ENCODE measurements at places on chromosomes 7 and 10. TPM values are rescaled to one million over a fixed set of nuclear protein-coding genes. Genes with fewer than 3 reads are reported as not detected.

OR2A12 gene
- not detected for polyA plus RNA-seq

FRMPD2 gene
- polyA plus RNA-seq = 0.02 TPM

PPP1R3C gene
- polyA plus RNA-seq = 11.5 TPM

DNA sequence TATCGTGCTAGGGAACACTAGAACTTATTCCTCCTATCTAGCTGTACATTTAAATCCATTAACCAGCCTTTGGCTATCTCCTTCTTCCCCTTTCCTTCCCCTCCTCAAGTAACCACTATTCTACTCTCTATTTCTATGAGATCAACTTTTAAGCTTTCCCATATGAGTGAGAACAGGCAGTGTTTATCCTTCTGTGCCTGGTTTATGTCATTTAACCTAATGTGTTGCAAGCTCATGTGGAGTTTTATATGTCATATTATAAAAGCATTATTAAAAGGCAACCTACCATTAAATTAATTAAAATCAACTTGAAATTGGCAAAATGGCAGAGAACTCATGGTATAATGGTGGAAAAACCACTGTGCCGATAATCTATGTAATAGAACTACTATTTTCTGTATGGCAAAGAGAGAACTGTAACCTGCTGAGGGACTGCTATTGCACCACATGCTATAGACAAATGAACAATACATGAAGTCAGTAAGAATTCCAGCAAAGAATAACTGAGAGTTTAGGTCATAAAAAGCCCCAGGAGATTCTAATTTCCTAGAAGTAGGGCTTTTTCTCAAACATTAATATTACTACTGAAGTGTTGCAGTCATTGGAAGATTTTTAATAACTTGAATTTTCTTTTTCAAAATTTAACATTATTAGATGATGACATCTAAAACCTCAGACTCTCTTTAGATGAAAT lies 81.8 kb downstream of the LRRN3 start:
- H3K27me3 ChIP-seq = no peaks in the 10 kb centered on the region
- no peak overlapping the region for H3K27ac ChIP-seq
- no peaks in the 10 kb centered on the region for H3K4me1 ChIP-seq

GRCh38 chr7:123282181-123282580 lies 82.4 kb upstream of the SLC13A1 start:
- no peaks in the 10 kb centered on the region for H3K27me3 ChIP-seq
- no peaks in the 10 kb centered on the region for H3K4me1 ChIP-seq
- no peak for DNase-seq

- no peak for DNase-seq
- H3K27me3 ChIP-seq = no peaks in the 10 kb centered on the region
- H3K4me1 ChIP-seq = no peaks in the 10 kb centered on the region
- peak overlapping the region; percentile 62 for H3K27ac ChIP-seq
- H3K36me3 ChIP-seq = no peaks in the 10 kb centered on the region
Observed at GRCh38 chr7:82678259-82678658, 234.7 kb upstream of the CACNA2D1 start.

DNA sequence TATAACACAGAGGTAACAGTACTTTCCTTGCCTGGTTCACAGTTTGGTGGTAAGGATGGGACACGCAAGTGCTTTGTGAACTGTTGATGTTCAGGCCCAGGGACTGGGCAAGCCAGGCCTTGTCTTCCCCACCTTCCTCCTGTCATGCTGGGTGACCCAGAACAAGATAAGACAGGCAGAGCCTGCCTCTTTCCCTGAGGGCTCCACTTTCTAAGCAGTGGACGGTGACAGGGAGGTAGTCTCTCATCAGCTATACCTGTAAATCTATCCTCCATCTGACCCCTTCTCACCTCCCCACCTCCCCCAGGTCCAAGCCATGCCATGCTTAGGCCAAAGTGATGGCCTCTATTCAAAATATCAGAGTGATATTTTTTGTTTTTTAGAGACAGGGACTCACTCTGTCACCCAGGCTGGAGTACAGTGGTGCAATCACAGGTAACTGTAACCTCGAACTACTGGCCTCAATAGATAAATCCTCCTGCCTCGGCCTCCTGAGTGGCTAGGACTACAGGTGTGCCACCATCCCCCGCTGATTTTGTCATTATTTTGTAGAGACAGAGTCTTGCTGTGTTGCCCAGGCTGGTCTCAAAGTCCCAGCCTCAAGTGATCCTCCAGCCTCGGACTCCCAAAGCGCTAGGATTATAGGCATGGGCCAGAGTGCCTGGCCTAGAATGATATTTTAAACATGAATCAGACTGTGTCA lies 42.8 kb downstream of the PDLIM1 start:
- DNase-seq = no peak
- H3K27me3 ChIP-seq = no peaks in the 10 kb centered on the region
- peaks cover 2% of the 10 kb centered on the region for H3K4me1 ChIP-seq
- no peak overlapping the region for H3K4me3 ChIP-seq
- peak overlapping the region; percentile 84 for H3K27ac ChIP-seq

DNA sequence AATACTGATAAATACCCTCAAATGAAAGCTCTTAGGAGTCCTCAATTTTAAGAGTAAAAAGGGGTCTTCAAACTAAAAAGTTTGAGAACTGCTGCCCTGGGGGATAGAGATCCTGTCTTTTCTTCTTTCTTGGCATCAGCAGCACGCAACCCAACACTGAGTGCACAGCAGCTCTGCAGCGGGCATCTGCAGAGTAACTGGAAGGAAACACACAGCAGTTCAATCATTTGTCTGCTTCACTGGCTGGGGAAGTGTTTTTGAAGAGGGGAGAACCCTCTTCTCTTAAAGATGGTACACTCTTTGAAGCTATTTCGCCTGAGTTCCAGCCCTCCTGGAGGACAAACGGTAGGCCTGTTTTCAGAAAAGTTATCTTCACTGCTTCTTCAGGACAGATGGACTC lies 193.6 kb downstream of the FGFR2 start:
- H3K4me1 ChIP-seq = no peaks in the 10 kb centered on the region
- DNase-seq = no peak
- no peak overlapping the region for H3K27ac ChIP-seq
- H3K4me3 ChIP-seq = no peak overlapping the region
- H3K27me3 ChIP-seq = no peaks in the 10 kb centered on the region

DNA sequence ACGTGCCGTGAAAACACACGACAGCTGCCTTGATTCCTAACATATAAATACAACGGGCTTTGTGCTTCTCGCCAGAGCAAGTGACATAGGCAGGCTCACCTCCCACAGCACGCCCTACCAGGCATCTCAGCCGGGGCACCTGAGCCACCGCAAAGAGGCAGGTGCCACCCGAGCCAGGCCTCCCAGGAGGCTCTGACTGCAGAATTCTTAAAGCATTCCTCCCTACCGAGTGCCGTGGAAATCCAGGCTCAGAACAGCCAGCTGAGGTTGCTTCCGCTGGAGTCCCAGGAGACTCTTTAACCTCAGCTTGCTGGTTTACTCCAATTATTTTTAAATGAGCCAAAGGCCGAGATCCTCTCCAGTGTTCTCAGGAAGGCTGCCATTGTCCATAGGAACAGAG lies 206.5 kb downstream of the USP6NL start:
- no peaks in the 10 kb centered on the region for H3K4me1 ChIP-seq
- H3K27me3 ChIP-seq = no peaks in the 10 kb centered on the region
- no peak overlapping the region for H3K27ac ChIP-seq
- no peak for DNase-seq
- no peaks in the 10 kb centered on the region for H3K36me3 ChIP-seq
- no peak overlapping the region for H3K4me3 ChIP-seq

- peak overlapping the region; percentile 87 for H3K4me3 ChIP-seq
- peaks cover 16% of the 10 kb centered on the region for H3K4me1 ChIP-seq
- peak; percentile 39 for DNase-seq
- H3K27ac ChIP-seq = peak overlapping the region; percentile 64
- H3K36me3 ChIP-seq = no peaks in the 10 kb centered on the region
- H3K27me3 ChIP-seq = no peaks in the 10 kb centered on the region
Observed at GRCh38 chr10:97499561-97500296, 1.0 kb downstream of the UBTD1 start.

DNA sequence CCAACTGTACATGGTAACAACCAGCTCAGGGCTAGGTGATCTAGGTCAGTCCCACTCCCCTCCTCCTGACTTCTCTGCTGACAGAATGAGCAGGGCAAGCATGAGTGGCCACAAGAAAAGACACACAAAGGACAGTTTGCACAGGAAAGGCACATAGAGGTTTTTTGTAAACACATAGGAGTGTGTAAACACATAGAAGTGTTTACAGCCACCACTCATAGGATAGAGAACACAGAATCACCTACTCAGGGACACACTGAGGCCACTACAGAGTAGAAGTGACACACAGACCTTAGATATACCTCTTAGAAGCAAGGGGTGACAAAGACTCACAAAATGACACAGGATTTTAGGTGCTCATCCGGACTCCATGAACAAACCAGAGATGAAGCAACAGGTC lies 19.0 kb downstream of the NUDCD3 start:
- no peak for DNase-seq
- H3K4me1 ChIP-seq = peaks cover 24% of the 10 kb centered on the region
- peaks cover 64% of the 10 kb centered on the region for H3K36me3 ChIP-seq
- no peaks in the 10 kb centered on the region for H3K27me3 ChIP-seq

DNA sequence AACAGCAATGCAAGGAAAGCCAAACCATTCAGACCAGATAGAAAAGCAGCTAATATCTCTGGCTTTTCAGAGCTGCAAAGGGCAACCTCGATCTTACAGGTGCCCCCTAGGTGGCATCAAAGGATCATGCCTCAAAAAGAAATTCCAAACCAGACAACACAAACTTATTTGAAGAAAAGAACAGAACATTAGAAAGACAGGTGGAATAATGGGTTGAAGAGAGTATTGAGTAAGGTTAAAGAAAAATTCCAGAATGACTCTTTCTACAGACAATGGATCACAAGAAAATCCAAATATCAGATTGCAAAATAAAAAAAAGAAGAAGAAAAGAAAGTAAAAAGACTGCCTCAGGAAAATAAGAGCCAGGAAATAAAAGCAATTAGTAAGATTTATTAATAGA lies 213.7 kb downstream of the ELMO1 start:
- no peaks in the 10 kb centered on the region for H3K27me3 ChIP-seq
- no peak overlapping the region for H3K4me3 ChIP-seq
- H3K27ac ChIP-seq = no peak overlapping the region
- no peaks in the 10 kb centered on the region for H3K4me1 ChIP-seq
- no peaks in the 10 kb centered on the region for H3K36me3 ChIP-seq
- DNase-seq = peak; percentile 54

GRCh38 chr10:37563107-37563714 lies 294.2 kb downstream of the ZNF248 start:
- no peaks in the 10 kb centered on the region for H3K4me1 ChIP-seq
- DNase-seq = no peak
- no peak overlapping the region for H3K4me3 ChIP-seq

GRCh38 chr7:52584041-52584440 lies 451.4 kb upstream of the POM121L12 start:
- H3K27ac ChIP-seq = no peak overlapping the region
- H3K4me1 ChIP-seq = no peaks in the 10 kb centered on the region
- H3K4me3 ChIP-seq = no peak overlapping the region
- DNase-seq = no peak
- no peaks in the 10 kb centered on the region for H3K36me3 ChIP-seq
